ENCODE measurements at places on chromosomes 1 and 21.

GRCh38 chr1:167634435-167634834 lies 4.4 kb downstream of the RCSD1 start:
- peak; percentile 30 for DNase-seq

DNA sequence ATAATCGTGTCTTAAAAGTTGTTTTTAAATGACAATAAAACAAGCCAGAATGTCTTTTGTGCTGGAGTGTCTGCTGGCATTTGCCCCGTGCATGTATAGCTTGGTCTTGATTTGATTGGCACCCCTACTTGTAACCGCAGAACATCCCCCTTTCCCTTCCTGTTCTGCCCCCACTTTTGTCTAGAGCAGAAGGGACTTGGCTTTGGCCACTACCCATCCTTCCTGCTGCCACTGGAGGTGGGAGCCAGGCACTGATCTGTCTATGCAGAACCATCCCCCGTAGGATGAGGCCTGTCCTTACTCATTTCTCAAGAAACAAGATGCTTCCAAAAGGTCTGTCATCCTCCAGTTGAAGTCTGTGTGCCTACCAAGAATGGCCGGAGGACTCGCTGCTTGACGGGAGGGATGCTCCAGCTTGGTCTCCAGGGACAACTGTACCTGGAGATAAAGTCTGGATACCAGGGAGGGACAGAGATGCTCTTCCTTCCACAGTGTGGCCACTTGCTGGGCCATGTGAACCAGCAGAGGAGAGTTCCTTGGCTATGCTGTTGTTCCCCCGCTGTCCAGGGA lies 1.1 kb upstream of the SLC27A3 start:
- DNase-seq, result no peak

- DNase-seq, result no peak
These were observed at the start of gene LCE6A for GRCh38 chr1:152842556-152842955. LCE6A (plus strand) TSS chr1:152842856; CDS start chr1:152843521, 665 bp downstream.

GRCh38 chr1:28428990-28429520 lies 59.5 kb downstream of the PHACTR4 start:
- DNase-seq, result no peak

DNA sequence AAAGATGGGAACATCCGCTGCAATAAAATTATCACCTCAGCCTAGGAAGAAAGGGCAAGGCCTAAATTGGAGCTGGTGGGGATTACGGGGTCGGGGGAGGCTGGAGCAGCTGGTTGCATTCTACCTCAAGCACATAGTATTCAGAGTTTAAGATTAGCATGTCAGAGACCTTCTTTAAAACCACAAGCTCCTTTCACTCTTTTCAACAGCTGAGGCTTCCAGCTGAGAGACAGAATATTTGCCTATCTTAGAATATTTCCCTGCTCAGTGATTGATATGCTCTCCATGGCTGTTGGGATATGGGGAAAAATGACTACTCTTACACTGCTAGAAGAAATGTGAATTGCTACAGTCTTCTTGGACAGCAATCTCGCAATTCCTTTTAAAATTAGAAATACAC lies 248.6 kb downstream of the TBX15 start:
- DNase-seq, result no peak

GRCh38 chr1:201694608-201695335 lies 134.2 kb upstream of the IPO9 start:
- no peak for DNase-seq

- no peak for DNase-seq
These were observed 55.6 kb downstream of the PLXNA2 start for GRCh38 chr1:208188607-208189006.

DNA sequence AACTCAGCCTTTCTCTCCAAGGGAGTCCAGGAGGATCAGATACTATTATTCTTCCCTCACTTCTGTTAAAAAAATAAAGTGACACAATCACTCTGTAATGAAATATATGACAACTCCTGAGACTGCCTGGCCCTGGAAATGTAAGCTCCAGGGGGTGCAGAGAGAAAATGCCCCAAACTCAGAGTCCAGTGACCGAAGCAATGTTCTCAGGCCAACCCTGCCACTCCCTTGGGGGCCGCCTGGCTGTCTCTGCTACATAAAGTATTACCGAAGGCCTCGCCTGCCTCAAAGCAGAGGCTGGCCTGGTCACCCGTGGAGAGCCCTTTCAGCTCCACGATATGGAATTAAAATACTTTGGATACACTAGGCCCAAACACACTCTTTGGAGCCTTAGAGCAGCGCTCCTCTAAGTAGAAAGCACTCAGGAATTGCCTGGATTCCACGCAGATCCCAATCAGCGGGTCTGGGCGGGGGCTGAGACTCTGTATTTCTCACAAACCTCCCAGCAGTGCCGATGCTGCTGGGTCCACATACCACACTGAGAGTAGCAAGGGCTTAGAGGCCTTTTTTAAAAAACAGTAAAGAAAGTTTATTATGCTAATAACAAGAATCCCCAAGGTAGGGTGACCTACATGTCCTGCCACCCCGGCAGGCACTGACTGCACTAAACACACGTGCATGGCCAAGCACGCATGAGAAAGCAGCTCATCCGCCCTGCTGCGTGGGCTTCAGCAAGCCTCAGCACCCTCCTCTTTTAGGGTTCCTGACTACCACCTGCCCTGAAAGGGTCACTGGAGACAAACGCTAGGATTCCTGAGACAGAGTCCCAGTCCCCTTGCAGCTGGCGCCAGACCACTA lies 31.1 kb downstream of the TMCO4 start:
- no peak for DNase-seq

DNA sequence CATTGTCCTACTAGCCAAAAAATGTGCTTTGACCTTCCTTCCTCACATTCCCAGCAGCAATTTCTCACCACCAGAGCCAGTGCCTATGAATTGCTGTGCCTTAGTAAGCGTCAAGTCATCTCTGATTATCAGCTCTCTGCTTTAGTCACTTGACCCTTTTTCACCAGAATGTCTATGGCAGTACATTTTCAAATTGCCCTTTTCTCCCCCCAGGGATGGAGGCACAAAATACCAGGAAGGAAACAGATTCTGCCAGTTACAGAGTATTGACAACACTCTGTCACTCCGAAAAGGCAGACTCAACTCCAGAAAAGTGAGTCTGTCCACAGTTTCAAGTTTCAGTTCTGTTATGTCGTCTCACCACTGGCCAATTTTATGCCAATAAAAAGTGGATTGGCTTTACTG lies 167.4 kb downstream of the TNFSF18 start:
- peak; percentile 45 for DNase-seq

DNA sequence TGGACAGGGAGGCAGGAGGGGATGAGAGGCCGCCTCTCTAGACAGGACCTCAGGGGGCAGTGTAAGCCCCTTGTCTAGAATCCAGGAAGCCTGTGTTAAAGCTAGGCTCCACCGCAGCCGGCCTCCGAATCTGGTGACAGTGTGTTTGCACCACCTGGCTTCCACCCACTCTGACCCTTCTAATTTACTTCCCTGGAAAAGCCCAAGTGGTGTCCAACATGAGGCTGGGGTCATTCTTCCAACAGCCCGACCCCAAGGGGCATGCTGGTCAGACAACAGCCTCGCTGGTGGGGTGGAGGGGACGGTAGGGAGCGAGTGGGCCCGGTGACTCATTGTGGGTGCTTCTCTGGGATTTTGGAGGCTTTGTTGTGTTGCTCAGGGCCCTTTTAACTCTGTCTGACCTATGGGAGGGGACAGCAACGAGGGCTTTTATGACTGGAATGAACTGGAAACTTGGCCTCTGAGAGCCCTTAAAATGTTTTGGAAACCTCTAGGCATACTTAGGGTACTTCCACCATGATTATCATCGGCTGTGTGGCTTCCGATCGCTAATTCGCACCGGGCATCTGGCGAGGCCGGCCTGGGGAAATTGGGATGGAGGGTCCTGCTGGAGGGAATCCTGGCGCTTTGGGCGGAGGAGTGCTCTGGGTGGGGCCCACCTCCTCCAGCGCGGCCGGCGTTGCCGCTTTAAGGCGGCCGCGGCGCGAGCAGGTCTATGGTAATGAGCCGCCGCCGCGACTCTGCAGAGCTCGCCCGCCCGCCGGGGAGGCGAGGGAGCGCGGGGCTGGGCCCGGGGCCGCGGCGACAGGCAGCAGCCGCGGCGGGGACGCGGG lies at the start of gene CELSR2:
Gene CELSR2 (plus strand): TSS at position 743 of the 833 bp plus-strand sequence. CDS start 541 bp downstream, outside the sequence.
- DNase-seq, result peak; percentile 71

GRCh38 chr21:43758111-43758641 lies 17.9 kb downstream of the CSTB start:
- no peak for DNase-seq

- DNase-seq, result no peak
These were observed 144.5 kb downstream of the TM2D1 start for GRCh38 chr1:61580417-61580816.

DNA sequence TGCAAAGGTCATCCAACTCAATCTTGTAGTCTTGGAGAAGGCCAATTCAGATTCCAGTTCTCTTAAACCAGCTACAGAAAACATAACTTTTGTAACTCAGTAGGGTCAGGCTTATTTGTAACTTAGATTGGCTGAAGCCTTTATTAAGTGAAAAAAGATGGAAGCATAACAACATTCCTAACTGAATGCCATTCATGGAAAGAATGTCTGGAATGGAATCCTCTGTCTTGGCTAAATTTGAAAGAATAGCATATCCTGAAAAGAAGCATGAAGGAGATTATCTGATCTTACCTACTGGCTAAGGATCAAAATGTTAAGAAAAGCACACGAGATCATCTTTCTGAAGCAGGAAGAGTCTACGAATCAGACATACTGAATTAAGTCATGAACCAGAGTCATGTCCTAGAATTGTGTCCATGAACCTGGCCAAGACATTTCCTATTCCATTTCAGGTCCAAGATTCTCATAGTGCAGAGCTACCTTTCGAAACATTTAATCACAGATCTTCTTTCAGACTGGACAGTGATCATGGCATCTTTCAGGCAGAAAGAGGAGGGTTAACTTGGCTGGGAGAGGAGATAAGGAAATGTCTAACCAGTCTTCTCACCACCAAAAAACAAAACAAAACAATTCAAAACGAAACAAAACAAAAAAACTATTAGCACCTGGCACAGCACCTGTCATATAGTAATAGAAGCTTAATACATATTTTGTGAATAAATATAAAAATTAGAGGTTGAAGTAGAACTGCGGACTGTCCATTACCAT lies 75.6 kb downstream of the XCL2 start:
- no peak for DNase-seq

DNA sequence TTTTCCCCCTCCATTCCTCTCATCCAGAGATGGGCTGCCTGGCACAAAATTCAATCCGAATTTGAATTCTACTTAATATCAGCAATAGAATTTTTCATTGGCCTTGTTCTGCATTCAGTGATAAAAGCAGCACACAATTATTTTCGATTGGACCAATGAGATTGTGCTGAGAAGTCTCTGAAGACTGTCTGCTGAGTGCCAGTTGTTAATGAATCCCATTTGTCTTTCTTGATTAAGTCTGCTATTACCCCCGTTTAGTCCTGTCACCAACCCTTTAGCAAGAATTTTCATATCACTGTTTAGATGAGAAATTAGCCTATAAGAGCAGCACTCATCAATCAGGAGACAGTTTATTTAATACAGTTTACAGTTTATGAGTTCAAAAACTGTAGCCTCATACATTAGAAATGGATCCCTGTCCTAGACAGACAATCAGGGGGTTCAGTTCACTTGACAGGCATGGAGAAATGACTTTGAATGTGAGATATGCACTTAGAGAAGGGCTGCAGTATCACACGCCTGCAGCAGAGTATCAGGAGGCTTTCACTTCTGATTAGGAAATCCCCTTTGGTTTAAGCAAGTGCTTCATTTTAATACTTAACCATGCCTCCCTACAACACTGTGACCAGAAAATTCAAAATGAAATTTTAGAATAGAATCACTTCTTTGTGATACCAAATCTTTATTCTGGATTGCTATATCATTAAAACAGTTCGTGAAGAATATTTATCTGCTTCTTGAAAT lies 304.7 kb upstream of the PTBP2 start:
- peak; percentile 26 for DNase-seq

- DNase-seq, result peak; percentile 70
These were observed 34.8 kb upstream of the IKBKE start for GRCh38 chr1:206435445-206435844.

- no peak for DNase-seq
These were observed 13.7 kb downstream of the SLC45A3 start for GRCh38 chr1:205666372-205667166.

- no peak for DNase-seq
These were observed 90.0 kb downstream of the ASH1L start for GRCh38 chr1:155472491-155473083.

DNA sequence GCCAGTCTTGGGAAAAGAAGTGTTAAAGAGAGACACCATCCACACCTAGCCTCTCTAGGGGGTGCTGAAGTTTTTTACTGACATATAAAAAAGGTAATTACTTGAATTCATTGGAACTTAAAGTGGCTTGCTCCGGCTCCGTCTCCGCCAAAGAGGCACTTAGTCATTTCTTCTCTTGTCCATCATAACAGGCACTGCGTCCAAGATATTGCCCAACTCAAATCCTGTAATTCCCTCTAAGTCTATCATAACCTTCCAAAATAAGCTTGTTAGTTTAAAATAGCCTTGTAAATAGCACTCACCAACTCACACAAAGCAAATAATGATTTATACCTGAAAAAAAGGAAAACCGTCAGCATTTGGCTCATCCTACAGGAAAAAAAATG lies 160.5 kb downstream of the ZBTB18 start:
- no peak for DNase-seq

DNA sequence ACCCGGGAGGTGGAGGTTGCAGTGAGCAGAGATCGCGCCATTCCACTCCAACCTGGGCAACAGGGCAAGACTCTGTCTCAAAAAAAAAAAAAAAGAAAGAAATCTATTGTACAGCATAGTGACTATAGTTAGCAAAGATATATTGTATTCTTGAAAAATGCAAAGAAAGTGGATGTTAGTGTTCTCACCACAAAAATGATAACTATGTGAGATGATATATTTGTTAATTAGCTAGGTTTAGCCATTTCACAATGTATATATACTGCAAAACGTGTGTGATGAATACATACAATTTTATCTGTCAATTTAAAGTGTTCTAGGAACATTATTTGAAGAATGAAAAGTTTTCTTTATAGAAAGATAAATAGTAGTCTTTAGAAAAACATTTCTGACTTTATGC lies 179.9 kb downstream of the AK5 start:
- no peak for DNase-seq

GRCh38 chr1:225412803-225413351 lies 15.0 kb downstream of the LBR start:
- no peak for DNase-seq

DNA sequence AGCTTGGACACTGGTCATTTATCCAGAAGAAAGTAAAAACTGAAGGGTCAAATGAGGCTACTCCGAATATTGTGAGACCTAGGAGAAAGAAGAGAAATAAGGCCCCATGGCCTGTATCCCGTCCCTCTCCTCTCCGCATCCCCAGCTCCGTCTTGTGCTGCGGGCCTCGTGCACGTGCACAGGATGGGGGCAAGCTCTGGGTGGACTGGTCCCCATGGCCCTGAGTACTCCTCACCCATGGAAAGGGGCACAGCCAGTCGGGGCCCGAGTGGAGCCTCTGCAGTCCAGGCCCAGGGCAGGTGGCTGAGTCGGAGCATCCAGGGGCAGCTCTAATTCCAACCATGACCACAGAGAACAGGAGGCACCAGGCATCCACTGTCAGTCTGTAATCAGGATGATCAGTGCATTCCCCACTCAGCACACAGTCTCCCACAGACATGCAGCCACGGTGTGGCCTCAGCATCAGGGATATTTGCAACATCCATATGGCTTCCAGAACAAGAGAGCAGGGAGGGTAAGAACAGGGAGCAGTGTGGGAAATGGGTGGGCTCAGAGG lies 12.5 kb upstream of the OLIG1 start:
- DNase-seq, result no peak
